ENCODE measurements at places on chromosomes 6 and 20.

DNA sequence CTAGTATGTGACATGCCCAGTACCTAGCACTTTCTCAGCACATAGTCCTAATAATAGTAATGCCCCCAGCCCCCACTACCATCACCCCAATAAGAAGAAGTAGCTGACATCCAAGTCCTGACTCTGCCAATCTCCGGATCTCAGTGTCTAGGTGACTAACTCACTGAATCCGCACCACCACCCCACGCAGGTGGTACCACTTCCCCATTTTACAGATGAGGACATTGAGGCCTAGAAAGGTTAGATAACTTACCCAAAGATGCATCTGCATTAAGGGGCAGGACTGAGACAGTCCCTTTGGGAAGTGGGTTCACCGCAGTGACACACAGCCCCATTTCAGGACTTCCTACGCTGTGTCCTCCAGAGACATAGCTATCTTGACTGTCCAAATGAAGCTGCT, 241.2 kb downstream of the TFAP2C start:
- no peak for DNase-seq

DNA sequence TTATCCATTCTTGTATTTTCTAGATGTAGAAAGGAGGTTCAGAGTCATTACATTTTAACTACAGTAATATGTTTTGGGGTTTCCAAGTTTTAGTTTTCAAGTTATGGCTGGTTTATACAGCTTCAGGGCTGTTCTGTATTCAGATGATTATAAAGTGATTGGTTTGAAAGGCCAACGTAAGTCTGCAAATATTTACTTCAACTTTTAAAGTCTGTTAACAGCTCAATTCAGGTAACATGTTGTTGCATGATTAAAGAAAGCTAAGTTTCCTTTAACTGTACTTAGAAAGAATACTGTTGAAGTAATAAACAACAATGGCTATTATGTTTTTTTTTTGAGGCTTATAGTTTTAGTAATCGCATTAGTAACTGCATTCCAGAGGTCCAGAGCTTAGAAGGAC, 22.8 kb upstream of the GCLC start:
- no peak for DNase-seq

- DNase-seq: no peak
Measured at GRCh38 chr6:85078058-85078457, 313.7 kb upstream of the TBX18 start.

GRCh38 chr20:20010639-20011500, 6.3 kb upstream of the NAA20 start:
- DNase-seq: no peak

All from GM12892 (cell line).